ENCODE measurements at places on chromosomes 1 and 21.

GRCh38 chr1:32798191-32798590 is 19.0 kb downstream of the YARS1 start:
- DNase-seq: no peak

GRCh38 chr1:6170742-6171201 is 9.3 kb downstream of the CHD5 start:
- no peak for DNase-seq

DNA sequence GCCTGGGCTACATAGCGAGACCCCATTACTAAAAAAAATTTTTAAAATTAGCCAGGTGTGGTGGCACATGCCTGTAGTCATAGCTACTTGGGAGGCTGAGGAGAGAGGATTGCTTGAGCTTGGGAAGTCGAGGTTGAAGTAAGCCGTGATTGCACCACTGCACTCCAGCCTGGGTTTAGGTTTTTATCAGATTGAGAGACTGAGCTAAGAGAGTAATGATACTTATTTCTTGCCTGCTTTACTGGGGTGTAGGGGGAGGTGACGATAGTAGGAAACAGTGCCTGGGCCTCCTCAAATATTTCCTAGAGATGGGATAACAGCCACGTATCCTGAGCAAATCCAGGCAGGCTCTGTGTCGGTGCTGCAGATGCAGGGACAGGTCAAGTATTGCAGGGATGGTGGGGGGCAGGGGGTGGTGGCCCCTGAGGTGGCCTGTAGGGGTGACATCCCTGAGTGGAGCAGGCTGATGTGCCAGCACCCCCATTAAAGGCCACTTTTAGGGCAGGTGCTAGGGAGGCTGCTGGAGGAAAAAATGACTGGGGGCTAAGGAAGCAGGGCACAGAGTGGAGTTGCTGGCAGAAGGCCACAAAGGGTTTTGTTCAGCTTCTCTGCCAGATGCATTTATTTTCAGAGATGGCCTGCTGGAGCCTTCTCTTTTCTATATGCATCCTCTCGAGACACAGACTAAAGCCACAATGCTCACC is 130.5 kb downstream of the RHOU start:
- no peak for DNase-seq

DNA sequence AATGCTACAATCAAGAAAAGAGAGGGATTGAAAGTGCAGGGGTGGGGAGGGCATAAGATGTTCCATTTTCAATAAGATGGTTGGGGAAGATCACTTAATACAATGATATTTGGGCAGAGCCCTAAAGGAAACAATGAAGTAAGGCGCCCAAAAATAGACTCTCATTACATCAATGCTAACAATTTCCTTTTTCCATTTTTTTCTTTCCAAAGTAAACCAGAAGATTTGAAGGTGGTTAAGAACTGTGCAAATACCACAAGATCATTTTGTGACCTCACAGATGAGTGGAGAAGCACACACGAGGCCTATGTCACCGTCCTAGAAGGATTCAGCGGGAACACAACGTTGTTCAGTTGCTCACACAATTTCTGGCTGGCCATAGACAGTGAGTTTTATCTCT is 16.8 kb downstream of the IFNAR2 start:
- no peak for DNase-seq
